ENCODE measurements at places on chromosomes 2 and 18.

DNA sequence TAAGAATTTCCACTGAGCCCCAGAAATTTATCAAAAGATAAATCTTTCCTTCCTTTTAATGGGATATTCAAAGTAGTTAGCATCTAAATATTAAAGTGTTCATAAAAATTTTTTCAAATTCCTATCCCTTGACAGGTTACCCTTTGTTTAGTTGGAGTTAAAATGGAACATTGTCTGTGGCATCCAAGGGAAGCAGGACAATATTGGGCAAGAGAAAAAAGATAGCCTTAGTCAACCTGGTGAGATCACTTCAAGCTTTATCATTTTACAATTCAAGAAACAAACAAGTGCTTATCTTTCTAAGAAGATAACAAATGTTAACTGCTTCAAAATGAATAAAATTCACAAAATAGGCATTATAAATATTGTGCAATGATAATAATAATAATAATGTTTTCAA lies 21.7 kb downstream of the NR4A2 start:
- DNase-seq: no peak

DNA sequence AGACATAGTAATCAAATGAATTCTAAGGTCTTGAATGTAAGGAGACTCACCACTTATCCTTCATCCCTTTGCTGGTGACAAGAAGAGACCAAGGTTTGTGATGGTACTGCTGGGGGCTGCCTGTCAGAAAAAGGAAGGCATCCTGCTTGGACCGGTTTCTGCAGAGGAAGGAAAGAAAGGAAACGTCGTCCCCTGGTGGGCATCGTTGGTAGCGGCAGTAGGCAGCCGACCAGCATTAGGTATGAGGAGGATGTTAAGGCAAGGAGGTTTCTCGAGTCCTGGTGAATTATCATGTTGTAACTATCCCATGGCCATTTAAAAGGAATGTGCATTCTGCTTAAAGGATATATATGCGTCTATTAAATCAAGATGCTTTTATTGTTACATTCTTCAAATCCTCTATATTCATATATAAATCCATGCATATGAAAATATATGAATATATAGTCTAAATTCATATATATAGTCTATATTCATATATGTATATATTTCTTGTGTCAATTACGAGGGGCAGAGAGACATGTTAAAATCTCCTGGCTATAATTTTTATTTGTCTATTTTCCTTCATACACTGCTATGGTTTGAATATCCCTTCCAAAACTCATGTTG lies 94.4 kb upstream of the TGFA start:
- peak; percentile 65 for DNase-seq

- DNase-seq: no peak
Observed at GRCh38 chr18:54743605-54743995, 84.7 kb upstream of the RAB27B start.

GRCh38 chr18:48314690-48315089 lies 94.5 kb downstream of the ZBTB7C start:
- DNase-seq: no peak

- no peak for DNase-seq
Observed at GRCh38 chr18:12703664-12704063, 822 bp downstream of the PSMG2 start.

DNA sequence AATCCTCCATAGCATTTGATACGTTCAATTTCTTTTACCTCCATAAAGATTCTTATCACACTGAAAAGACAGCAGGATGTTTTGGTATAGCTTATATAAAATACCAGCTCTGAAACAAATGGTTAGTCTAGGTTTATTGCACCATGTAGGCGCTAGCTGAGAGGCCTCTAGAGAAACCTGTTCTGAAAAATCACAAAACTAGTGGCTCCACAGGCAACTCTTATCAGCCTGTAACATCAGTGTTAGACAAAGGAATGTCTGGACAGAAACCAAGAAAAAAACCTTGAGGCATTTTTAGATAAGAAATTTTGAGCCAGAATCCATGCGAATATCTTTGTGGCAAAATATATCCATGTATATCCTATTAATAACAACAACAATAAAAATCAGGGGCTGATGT lies 440.4 kb upstream of the MAP2 start:
- DNase-seq: no peak

GRCh38 chr2:219104107-219105035 lies 43.6 kb upstream of the IHH start:
- peak; percentile 78 for DNase-seq

GRCh38 chr2:174337337-174338146 lies 2.8 kb downstream of the SP9 start:
- DNase-seq: peak; percentile 47

DNA sequence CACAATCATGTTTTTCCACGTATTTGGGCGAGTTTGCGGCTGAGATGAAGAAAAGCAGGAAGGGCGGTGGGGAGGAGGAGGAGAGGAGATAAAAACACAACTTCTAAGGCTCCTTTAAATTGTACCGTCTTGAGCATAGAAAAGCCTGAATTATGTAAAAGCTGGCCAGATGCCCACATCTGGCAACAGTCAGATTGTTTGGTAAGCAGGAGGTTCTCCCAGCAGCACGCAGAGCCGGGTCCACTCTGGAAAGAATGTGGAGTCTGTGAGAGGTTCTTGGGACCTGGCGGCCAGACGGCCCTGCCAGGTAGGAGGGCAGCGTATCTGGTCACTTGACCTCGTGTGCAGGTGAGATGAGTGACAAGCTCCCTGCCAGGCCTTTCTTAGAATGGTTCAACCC lies 215.3 kb upstream of the APCDD1 start:
- DNase-seq: no peak

DNA sequence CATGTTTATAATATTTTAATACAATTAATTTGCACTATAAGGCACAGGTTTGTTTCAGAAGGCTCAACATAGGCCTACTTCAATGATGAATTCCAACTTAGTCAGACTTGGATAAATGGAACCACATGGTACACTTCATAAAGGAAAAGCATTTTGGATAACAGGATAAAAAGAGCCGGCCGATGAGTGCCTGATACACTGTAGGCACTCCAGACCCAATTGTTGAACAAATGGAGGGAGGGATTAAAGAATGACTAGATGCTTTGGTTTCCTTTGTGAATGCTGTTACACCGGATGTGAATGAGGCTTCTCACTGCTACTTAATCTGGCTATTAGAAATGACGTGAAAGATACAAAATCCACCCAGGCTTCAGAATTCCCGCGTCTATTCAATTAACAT lies 104.1 kb upstream of the KCTD1 start:
- DNase-seq: no peak

GRCh38 chr18:53241161-53241560 lies 901.2 kb downstream of the DCC start:
- DNase-seq: no peak

DNA sequence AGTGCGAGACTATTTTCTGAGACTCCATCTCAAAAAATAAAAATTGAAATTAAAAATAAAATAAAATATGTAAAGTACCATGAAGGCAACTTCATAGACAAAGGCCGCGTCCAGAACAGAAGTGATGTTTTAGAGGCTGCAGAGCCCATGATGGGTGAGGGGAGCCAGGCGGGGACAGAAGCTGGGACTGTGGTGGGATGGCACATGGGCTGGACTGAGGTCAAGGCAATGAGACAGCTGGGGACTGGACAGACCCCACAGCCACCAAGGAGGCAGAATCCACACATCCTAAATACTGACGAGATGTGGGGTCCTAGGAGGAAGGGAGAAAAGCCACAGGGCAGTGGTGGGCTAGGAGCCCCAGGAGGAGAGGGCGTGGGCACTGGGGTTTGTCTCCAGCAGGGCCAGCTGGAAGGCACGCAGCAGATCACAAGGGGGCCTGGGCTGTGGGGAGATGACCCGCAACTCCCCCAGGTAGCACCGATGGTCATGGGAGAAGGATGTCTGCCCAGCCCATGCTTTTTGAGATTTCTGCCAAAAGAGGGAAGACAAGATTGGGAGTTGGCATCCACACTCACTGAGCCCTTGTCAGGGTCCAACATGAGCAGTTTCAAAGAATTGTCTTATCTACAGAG lies 74.3 kb downstream of the KCNF1 start:
- no peak for DNase-seq

DNA sequence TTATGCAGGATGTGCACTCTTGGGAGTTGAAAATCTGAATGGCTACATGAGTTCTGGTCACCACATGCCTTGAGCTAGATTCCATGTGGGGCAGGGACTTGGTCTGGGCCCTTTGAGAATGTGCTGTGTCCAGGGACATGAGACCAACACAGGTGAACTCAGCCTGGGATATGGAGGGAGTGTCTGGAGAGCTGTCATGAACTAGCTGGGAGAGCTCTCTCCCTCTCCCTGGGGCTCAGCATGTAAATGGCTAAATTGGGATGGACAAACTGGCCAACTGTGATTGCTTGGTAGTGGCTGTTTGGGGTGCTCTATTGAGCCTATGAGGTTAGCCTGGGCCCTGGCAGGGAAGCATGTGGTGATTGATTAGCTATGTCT lies 105.1 kb upstream of the HS6ST1 start:
- no peak for DNase-seq

- DNase-seq: peak; percentile 11
Observed at GRCh38 chr2:135875491-135876065, 665 bp downstream of the MCM6 start.

GRCh38 chr2:1739961-1740715 lies 4.2 kb downstream of the PXDN start:
- no peak for DNase-seq

DNA sequence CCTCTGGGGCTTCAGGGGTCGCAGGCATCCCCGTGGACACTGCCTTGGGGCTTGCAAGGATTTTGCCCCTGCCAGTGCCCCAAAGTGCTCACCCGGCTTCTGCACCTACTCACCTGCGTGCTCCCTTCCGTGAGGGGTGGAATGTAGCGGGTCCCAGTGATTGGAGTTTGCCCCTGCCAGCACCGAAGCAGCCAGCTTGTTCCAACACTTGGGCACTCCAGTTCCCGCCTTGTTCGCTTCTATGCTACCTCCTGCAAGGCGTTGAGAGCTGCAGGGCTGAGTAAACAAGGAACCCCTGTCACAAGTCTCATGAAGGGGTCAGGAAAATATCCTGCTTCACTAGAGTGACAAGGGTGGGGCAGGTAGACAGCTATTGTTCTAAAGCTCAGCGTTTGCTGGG lies 631.5 kb downstream of the EPHA4 start:
- no peak for DNase-seq

DNA sequence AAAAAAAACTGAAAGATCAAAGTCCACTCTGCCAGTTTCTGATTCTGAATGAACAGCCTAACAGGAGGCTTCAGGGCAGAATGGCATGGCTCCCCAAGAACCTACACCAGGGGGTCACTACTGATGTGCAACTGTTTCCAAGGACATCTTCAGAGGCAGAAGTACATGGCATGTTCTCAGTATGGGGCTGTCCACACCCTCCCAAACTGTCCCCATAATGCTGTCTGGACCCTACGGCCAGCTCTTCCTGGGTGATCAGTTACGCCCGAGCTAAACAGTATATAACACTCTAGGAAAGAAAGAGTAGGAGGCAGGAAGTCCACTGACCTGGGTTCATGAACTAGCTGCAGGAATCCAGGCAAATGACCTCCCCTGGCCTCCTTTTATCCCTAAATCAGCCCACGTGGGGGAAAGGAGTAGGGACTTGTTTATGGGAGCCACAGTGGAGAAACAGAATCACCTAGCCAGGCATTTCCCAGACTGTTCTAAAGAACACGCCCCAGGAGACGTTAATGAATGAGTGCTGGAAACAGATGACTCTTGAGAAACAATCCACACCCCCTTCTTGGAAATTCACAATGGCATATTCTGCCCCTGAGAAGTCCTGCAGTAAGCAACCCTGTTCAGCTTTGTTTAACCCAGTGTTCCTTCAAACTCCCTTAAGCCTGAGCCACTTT lies 2.5 kb downstream of the TMBIM1 start:
- no peak for DNase-seq

- no peak for DNase-seq
Observed at GRCh38 chr2:162091325-162092007, 17.5 kb upstream of the DPP4 start.

- DNase-seq: no peak
Observed at GRCh38 chr2:151043484-151043883, 218.2 kb downstream of the RBM43 start.

GRCh38 chr18:58103339-58103985 lies 59.4 kb downstream of the NEDD4L start:
- DNase-seq: peak; percentile 3

DNA sequence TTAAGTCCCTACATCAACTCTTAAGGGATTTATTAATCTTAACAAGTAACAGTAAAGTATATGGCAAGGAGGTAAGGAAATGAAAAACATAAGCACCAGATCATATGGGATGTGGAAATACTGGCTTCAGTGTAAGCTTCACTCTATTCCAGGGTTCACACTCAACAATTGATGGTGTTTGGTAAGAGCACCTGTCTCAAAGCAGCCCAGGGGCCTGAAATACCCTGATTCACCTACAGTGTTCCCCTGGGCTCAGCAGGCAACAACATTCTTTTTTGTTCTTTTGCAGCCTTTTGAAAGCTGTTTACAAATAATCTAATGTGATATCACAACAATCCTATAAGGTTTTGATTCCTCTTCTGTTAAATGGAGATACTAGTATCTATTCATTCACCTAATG lies 1.2 kb upstream of the MLPH start:
- DNase-seq: no peak

DNA sequence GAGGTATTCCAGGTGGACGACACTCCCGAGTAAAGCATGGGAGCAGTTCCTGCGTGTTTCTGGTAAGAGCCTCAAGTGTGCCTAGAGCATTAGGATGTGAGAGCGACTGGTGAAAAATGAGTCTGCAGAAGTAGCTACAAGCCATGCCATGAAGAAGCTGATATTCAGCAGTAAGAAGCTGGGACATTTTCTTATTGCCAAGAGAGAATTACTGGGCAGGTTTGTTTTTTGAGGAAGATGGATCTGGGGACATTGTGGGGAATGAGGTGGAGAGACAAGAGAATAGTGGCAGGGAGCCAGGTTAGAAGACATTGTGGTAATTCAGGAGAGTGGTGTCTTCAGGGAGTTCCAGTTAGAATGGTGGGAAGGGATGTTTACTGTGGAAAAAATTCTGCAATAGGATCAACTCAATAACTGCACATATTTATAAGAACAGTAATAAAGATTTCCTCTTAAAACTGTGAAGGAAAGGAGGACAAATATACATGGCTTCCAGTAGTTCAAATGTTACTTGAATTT lies 38.2 kb downstream of the CRIM1 start:
- DNase-seq: no peak
